ENCODE measurements at places on chromosomes 11 and 22.

- no peak for DNase-seq
These were observed 45.6 kb upstream of the EHF start for GRCh38 chr11:34575261-34575660.

DNA sequence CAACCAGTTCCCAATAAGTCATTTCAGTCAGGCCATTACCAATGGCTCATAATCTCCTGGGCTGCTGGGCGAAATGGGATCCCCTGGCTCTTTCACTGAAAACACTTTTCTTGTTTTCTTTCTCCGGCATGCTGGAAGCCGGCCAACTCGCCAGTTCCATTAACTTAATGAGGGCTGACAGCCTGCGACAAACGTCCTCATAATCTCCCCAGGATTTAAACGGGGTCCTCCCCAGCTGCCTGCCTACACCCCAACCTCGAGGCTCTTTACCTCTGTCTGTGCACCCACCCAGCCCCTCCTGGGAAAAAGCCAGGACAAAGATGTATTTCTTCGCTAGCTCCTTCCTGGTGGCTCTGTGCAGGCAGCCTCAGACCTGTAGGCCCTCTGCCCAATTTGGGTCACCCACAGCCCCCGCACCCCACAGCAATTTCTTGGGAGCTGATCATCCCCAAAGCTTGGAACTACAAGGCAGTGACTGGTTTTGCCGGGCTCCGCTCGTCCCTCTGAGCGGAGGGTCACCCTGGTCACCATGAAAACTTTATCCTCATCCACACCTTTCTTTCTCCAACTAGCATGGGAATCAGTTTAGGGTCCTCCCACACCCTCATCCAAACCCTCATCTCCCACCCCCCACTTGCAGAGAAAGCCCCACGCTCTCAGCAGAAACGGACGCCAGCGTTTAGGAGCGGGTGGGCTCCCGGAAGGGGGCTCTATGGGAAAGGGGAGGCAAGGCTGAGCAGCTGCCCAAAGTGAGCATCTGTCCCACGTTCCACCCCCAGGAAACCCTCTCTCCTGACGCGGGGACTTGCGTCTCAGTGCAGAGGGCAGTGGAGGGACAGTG lies 51.1 kb upstream of the KCNQ1OT1 start:
- no peak for DNase-seq

DNA sequence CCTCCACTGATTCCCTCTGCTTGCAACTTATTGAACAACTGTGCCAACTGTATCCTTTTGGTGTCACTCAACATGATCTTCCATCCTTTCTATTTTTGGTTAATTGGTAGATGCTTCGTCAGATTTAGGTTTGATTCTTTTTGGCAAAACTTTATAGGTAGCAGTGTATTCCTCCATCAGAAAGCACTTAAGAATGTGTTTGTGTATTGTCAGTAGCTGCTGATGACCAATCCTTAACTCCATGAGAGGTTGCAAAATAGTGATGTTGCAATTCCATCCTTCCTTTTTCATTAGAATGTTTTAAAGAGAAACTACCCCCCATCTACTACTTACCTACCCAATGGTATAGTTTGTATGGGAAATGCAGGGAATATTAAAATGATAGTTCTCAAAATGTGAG lies 22.1 kb downstream of the FAM76B start:
- DNase-seq, result no peak

DNA sequence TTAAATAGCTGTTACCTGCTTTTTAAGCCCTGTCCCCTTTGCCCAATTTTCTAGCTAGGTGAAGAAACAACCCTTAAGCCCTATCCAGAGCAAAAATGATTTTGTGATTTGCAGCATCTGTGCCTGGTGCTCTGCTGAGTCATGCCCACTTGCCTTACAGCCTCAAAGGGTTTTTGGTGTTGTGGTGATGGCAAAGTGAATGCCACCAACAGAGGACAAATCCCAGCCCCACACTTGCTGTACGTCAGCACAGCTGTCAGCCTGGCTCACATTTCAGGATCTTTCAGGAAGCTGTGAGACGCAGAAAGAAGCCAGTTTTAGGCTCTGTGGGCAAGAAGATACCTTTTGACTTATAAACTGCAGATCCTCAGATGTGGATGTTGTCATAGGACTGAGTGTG lies 401.7 kb downstream of the TENM4 start:
- DNase-seq, result no peak

GRCh38 chr11:116695657-116696254 lies 77.0 kb downstream of the BUD13 start:
- no peak for DNase-seq

GRCh38 chr11:100687630-100688395 lies 725 bp downstream of the ARHGAP42 start:
- peak; percentile 56 for DNase-seq

GRCh38 chr22:42294034-42294985 lies 23.9 kb upstream of the TCF20 start:
- no peak for DNase-seq
